Esophagus muscularis mucosa (tissue), 4 donors: ENCODE measurements at places on chromosomes 3 and 15.

DNA sequence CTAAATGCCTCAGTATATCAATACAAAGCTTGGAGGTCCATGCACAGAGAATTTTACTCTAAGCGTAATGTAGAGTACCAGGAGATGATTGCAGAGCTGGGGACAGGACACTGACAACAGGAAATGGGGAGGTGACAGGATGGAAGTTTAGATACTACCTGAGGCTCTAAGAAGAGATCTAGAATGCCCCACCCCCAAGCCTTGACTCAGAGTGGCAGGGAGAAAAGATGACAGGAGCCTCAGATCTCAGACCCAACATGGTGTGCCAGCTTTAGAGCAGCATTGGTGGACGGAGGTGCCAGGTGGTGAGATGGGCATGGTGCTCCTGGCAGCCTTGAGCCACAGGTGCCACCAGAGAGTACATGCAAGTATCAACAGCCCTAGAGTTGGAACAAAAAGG is 62.5 kb downstream of the LYZL4 start:
- H3K27ac ChIP-seq, result no peak overlapping the region
- H3K4me3 ChIP-seq, result no peak overlapping the region
- H3K4me1 ChIP-seq, result no peaks in the 10 kb centered on the region
- no peak for DNase-seq
- H3K36me3 ChIP-seq, result no peaks in the 10 kb centered on the region
- no peaks in the 10 kb centered on the region for H3K27me3 ChIP-seq

DNA sequence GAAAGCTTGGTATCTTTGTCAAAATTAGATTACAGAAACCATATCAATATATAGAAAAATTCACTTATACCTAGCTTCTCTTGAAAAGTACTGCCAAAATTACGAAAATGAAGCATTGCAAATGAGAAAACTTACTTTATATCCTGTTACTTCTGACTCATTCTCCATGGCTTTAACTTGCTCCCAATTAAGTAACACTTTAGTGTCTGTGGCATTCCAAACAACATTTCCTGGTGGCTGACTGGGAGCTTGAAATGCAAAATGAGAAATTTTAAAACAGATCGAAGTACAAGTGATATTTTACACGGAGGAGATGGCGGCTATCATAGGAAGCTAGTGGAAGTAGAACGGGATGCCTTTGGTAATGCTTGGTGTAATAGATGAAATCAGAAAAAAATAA is 347.3 kb downstream of the CNTN3 start:
- no peaks in the 10 kb centered on the region for H3K27me3 ChIP-seq
- H3K27ac ChIP-seq, result no peak overlapping the region
- H3K36me3 ChIP-seq, result no peaks in the 10 kb centered on the region
- no peak overlapping the region for H3K4me3 ChIP-seq
- H3K4me1 ChIP-seq, result no peaks in the 10 kb centered on the region

GRCh38 chr3:112379020-112379690 is 46.2 kb downstream of the CD200 start:
- no peaks in the 10 kb centered on the region for H3K27me3 ChIP-seq
- H3K4me3 ChIP-seq, result no peak overlapping the region
- H3K27ac ChIP-seq, result no peak overlapping the region
- H3K4me1 ChIP-seq, result peaks cover 14% of the 10 kb centered on the region
- no peak for DNase-seq

DNA sequence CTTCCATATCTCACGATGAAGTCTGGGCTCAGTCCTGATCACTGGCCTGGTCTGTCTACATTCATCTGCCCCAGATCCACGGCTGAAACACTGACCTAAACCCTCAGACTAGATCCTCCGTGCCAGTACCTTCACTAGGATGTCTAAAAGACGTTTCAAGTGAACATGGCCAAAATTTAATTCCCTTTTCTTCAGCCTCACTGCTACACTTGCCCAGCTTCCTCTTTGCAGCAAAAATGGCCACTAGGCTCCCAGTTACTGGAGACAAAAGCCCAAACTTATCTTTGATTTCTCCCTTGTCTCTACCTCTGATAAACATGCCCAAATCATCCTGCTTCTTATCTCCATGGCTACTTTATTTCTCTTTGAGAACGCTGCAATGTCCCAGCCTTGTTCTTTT is 1.7 kb downstream of the RASSF1 start:
- peak overlapping the region; percentile 97 for H3K27ac ChIP-seq
- no peaks in the 10 kb centered on the region for H3K36me3 ChIP-seq
- peak overlapping the region; percentile 74 for H3K4me3 ChIP-seq
- peaks cover 71% of the 10 kb centered on the region for H3K4me1 ChIP-seq

GRCh38 chr3:40398346-40398745 is 11.4 kb downstream of the ENTPD3 start:
- no peaks in the 10 kb centered on the region for H3K27me3 ChIP-seq
- H3K27ac ChIP-seq, result no peak overlapping the region
- DNase-seq, result no peak
- no peak overlapping the region for H3K4me3 ChIP-seq
- H3K36me3 ChIP-seq, result no peaks in the 10 kb centered on the region
- H3K4me1 ChIP-seq, result no peaks in the 10 kb centered on the region

- H3K27me3 ChIP-seq, result no peaks in the 10 kb centered on the region
- H3K27ac ChIP-seq, result peak overlapping the region; percentile 97
- peaks cover 23% of the 10 kb centered on the region for H3K4me1 ChIP-seq
- H3K36me3 ChIP-seq, result no peaks in the 10 kb centered on the region
- DNase-seq, result no peak
These were observed 738 bp downstream of the ACAP2 start for GRCh38 chr3:195441992-195442572.

DNA sequence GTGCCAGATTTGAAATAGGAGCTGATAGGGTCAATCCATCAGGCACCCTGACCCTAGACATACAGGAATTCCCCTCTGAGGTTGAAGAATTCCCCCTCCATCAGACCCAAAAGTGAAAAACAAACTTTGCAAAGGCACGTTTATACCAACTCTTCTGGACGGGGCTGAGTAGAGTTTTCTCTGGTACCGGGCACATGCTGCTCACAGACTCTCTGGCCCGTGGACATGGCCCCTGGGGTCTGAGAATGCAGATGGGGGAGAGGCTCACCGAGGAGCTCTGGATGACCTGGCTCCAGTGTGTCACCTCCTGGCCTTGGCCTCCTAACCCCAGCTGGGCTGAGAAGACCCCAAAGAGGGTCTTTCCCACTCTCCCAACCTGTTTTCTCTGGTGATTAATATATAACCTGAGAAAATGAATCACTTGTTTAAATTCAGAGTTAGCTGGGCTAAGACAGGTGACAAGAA is 11.2 kb upstream of the LIPC start:
- no peak for DNase-seq
- H3K4me3 ChIP-seq, result no peak overlapping the region
- peaks cover under 1% of the 10 kb centered on the region for H3K4me1 ChIP-seq
- H3K36me3 ChIP-seq, result no peaks in the 10 kb centered on the region
- H3K27ac ChIP-seq, result no peak overlapping the region
- no peaks in the 10 kb centered on the region for H3K27me3 ChIP-seq

DNA sequence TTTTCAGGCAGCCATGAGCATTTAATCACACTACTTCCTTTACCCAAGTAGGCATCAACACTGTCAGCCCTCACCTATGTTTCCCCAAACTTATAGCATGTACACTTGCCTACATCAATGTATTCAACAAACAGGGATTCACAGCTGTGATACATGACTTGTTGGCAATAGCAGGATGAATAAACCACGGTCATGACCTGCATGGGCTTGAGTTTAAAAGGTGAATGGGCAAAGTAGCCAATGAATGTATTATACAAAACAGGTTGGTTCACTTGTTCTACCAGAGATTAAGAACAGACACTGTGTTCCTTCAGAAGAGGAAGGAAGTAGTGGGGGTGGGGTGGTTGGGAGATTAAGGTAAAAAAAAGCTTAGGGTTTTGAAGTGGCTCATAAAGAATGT is 861.9 kb upstream of the SEMA6D start:
- no peak overlapping the region for H3K27ac ChIP-seq
- no peak for DNase-seq
- no peaks in the 10 kb centered on the region for H3K27me3 ChIP-seq
- no peaks in the 10 kb centered on the region for H3K36me3 ChIP-seq
- peaks cover 4% of the 10 kb centered on the region for H3K4me1 ChIP-seq
- H3K4me3 ChIP-seq, result no peak overlapping the region

- H3K4me1 ChIP-seq, result peaks cover 11% of the 10 kb centered on the region
- no peak overlapping the region for H3K27ac ChIP-seq
- DNase-seq, result no peak
- H3K36me3 ChIP-seq, result no peaks in the 10 kb centered on the region
- no peaks in the 10 kb centered on the region for H3K27me3 ChIP-seq
These were observed 37.6 kb downstream of the VIPR1 start for GRCh38 chr3:42539871-42540714.

GRCh38 chr3:196631682-196632045 is 7.8 kb upstream of the NRROS start:
- peak overlapping the region; percentile 90 for H3K27ac ChIP-seq
- H3K27me3 ChIP-seq, result no peaks in the 10 kb centered on the region
- peaks cover 29% of the 10 kb centered on the region for H3K4me1 ChIP-seq
- peak overlapping the region; percentile 64 for H3K4me3 ChIP-seq
- no peak for DNase-seq
- no peaks in the 10 kb centered on the region for H3K36me3 ChIP-seq

- H3K36me3 ChIP-seq, result peaks cover 12% of the 10 kb centered on the region
- peaks cover 18% of the 10 kb centered on the region for H3K4me1 ChIP-seq
- H3K27me3 ChIP-seq, result no peaks in the 10 kb centered on the region
- DNase-seq, result no peak
- no peak overlapping the region for H3K27ac ChIP-seq
These were observed 69.4 kb upstream of the PLXNA1 start for GRCh38 chr3:126913524-126913923.

- H3K4me1 ChIP-seq, result no peaks in the 10 kb centered on the region
- H3K27ac ChIP-seq, result no peak overlapping the region
- H3K36me3 ChIP-seq, result no peaks in the 10 kb centered on the region
- H3K4me3 ChIP-seq, result no peak overlapping the region
- DNase-seq, result no peak
These were observed 32.3 kb upstream of the CCR2 start for GRCh38 chr3:46321461-46322104.

GRCh38 chr15:58109419-58109818 is 28.8 kb upstream of the AQP9 start:
- H3K4me1 ChIP-seq, result no peaks in the 10 kb centered on the region
- no peak for DNase-seq
- no peaks in the 10 kb centered on the region for H3K27me3 ChIP-seq
- H3K27ac ChIP-seq, result no peak overlapping the region

GRCh38 chr15:55239440-55240124 is 42.8 kb upstream of the RSL24D1 start:
- no peaks in the 10 kb centered on the region for H3K4me1 ChIP-seq
- no peak overlapping the region for H3K4me3 ChIP-seq
- no peak overlapping the region for H3K27ac ChIP-seq
- H3K36me3 ChIP-seq, result no peaks in the 10 kb centered on the region
- H3K27me3 ChIP-seq, result no peaks in the 10 kb centered on the region
- no peak for DNase-seq

- H3K36me3 ChIP-seq, result no peaks in the 10 kb centered on the region
- no peak overlapping the region for H3K27ac ChIP-seq
- H3K4me3 ChIP-seq, result no peak overlapping the region
- no peaks in the 10 kb centered on the region for H3K4me1 ChIP-seq
These were observed 213.8 kb upstream of the FEZF2 start for GRCh38 chr3:62587169-62587568.

- no peaks in the 10 kb centered on the region for H3K4me1 ChIP-seq
- no peak overlapping the region for H3K27ac ChIP-seq
These were observed 48.8 kb downstream of the EPHA6 start for GRCh38 chr3:96863129-96863740.

DNA sequence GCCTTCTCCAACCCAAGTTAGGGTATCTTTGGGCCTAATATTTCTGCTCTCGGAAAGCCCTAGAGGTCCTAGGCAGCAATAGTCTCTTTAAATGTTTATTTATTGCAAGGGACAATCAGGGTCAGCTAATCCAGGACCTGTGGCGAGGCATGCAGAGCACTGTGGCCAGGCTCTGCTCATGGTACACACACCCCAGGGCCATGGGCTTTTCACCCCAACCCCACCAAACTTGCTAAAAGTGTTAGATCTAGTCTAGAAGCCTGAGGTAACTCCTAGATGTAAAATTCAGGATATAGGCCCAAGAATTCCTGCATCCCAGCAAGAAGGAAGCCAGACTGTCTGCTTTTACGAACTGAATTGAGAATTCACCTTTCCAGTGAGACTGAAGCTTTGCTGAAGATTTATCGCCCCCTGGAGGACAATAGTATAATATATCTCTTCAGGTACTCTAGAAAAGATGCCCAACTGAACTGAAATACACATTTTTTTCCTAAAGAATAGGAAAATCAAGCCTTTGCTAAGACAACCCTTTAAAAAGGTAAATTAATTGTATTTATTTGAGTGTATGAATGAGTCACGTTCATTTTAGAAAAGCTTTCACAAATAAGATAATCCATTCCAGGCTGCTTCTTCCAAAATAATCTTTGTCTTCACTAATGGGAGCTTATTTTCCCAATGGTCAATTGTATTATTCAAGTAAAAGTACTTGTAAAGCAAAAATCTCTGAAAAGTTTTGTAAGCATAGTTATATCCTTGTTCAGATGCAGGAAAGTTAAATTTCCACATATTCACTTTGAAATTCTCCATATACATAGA is 89.8 kb downstream of the LRRC3B start:
- no peaks in the 10 kb centered on the region for H3K27me3 ChIP-seq
- DNase-seq, result no peak
- H3K4me3 ChIP-seq, result no peak overlapping the region

GRCh38 chr15:66789029-66790025 is 87.3 kb downstream of the SMAD6 start:
- H3K27ac ChIP-seq, result peak overlapping the region; percentile 36
- no peak overlapping the region for H3K4me3 ChIP-seq
- H3K4me1 ChIP-seq, result no peaks in the 10 kb centered on the region
- no peaks in the 10 kb centered on the region for H3K36me3 ChIP-seq

- DNase-seq, result no peak
- H3K36me3 ChIP-seq, result no peaks in the 10 kb centered on the region
- no peaks in the 10 kb centered on the region for H3K27me3 ChIP-seq
- peaks cover 13% of the 10 kb centered on the region for H3K4me1 ChIP-seq
- H3K27ac ChIP-seq, result no peak overlapping the region
These were observed 186.9 kb downstream of the OPA1 start for GRCh38 chr3:193779933-193780332.

DNA sequence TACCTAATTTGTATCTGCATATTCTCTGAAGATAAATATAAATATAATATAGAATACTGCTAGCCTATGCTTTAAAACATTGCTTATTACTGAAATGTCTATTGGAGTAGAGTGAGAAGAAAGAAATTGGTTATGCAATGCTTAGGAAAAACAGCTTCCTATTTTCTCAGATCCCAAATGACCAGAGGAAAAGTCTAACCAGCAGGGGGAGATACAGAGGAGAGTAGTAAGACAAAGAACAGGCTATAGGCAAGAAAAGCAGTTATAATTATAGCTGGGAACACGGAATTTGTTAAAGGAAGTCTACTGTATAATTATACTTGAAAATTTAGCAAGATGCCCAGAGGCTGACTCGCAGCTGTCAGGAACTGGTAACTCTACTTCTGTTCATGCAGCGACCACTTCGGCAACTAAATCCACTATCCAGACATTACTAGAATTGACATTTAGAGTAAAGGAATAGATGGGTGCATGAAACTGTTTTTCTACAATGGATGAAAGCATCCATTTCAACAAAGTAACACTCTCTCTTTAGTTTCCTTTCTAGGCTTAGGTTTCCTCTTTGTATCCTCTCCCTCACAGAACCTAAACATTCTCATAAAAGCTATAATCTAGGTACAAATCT is 97.2 kb downstream of the TBC1D5 start:
- H3K36me3 ChIP-seq, result no peaks in the 10 kb centered on the region
- peaks cover 12% of the 10 kb centered on the region for H3K4me1 ChIP-seq
- no peak for DNase-seq
- no peak overlapping the region for H3K27ac ChIP-seq
- no peaks in the 10 kb centered on the region for H3K27me3 ChIP-seq

- H3K4me3 ChIP-seq, result peak overlapping the region; percentile 35
- H3K4me1 ChIP-seq, result peaks cover 49% of the 10 kb centered on the region
- peak overlapping the region; percentile 90 for H3K27ac ChIP-seq
- peak; percentile 91 for DNase-seq
These were observed 60.5 kb downstream of the XXYLT1 start for GRCh38 chr3:195210266-195210973.

- no peak overlapping the region for H3K27ac ChIP-seq
- H3K4me1 ChIP-seq, result peaks cover 4% of the 10 kb centered on the region
These were observed 37.3 kb downstream of the LMCD1 start for GRCh38 chr3:8538913-8539312.
